Stimulated activated CD4-positive, alpha-beta T cell treated with anti-CD3 and anti-CD28 coated beads, Interleukin-1b, Interleukin-23, amount 100 ng/mL, for 48 hours (primary cell): ENCODE measurements at places on chromosomes 7 and 10.

DNA sequence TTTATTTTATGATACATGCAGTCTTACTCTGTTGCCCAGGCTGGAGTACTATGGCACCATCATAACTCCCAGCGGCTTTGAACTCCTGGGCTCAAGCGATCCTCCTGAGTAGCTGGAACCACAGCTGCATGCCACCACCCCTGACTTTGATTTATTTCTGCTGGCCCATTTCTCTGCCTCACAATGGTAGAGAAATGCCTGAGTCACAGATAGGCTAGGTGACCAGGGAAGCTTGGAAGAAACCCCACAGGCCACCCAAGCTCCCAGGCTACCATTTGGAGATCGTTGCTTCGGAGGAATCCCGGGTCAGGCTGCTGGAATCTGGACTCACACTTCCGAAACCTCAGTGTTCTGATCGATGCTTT, 17.4 kb upstream of the BAIAP2L1 start:
- DNase-seq, result no peak

GRCh38 chr7:130959743-130960207, 225.8 kb upstream of the KLF14 start:
- DNase-seq, result peak; percentile 53

DNA sequence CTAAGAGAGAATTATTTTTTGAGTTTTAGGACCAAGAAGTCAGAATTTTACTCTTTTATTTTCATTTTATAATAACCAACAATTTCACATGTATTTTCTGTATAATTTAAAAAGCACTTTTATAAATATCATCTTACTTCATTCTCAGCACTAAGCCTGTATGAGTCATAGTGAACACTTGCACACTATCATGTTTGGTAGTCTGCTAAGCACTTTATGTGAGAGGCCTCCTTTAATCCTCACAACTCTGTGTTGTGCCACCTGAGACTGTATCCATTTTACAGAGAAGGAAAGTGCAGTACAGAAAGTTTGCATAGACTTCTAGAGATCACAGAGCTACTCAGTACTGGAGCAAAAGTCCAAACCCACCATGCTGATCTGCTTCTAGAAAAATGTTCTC, 939.6 kb downstream of the NRG3 start:
- no peak for DNase-seq

- no peak for DNase-seq
Measured at GRCh38 chr7:1806354-1806753, 136.3 kb downstream of the ELFN1 start.

DNA sequence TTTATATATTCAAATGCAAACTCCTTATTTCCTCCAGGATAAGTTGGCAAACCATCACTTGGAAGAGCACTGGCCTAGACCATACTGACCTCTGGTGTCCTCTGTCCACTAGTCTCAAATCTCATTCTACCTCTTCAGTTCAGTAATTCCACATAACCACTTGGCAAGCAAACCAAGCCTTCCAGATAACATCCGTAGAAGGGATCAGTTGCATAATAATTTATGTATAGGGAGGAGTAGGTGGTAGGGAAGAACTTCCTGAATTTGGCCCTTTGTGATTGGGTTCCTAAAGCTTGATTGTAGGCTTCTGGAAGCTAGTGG, 55.0 kb downstream of the WAC start:
- DNase-seq, result no peak

DNA sequence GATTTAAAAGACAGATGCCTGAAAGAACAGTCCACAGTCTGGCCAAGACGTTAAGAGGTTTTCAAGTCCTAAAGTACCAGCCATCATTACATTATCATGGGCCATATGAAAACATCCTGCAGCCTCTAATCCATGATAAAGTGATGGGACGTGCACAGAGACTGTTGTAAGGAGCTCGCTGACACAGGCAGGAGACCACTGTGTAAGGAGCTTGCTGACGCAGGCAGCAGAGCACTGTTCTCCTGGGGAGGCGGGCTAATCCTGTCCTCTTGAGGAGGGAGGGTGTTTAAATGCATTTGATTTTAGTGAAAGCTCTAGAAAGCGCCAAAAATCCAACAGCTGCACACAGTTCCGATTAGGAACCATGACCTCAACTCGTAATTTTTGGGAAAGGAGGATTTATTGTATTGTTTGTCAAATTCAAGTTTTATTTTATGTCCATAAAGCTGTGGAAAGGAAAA, 16.9 kb downstream of the SVIL start:
- no peak for DNase-seq

DNA sequence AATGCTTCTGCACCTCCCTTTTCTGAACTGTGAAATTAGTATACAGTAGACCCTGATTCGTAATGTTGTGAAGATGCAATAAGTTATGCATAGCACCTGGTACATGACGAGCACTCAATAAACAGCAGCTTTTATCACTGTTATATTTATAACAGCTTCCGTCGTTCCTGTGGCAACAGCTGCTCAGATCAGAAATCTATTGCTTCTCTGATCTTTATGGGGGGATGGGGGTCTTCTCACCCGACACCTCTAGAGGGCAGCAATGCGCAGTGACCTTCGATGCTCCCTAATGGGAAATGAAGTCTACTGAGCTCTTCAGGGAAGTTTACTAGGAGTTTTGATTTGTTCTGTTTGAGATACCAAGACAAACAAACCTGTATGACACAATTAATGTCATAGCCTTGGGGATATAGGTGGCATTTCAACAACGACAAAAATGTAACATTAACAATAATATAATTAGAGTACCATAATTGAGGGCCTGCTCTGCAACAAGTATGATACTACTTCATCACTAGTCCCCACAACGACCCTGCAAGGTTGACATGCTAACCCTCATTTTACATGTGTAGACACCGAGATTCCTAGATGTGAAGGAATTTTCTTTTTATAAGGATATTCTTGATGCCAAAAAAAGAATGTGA, 289.6 kb downstream of the SFMBT2 start:
- peak; percentile 59 for DNase-seq

DNA sequence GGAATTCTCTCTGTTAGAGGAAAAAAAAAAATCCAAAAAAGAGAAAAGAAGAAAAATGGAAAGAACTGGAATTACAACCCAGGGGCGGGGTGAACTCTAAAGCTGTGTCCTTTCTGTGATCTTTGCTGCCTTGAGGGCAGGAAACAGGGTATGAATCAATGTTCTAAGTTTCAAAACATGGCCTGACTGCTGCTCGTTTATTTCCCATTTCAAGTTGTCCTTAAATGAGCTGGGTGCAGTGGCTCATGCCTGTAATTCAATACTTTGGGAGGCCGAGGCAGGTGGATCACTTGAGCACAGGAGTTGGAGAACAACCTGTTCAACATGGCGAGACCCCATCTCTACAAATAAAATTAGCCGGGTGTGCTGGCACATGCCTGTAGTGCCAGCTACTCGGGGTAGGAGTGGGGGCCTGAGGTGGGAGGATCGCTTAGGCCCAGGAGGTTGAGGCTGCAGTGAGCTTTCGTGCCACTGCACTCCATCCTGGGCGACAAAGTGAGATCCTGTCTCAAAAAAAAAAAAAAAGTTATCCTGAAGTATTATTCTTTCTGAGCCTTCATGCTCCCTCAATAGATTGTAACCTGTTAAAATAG, 24.7 kb upstream of the TFAM start:
- no peak for DNase-seq

GRCh38 chr10:93006435-93007039, 54.1 kb upstream of the CYP26C1 start:
- DNase-seq, result no peak

GRCh38 chr10:43091846-43092245, 15.0 kb downstream of the RET start:
- DNase-seq, result no peak

DNA sequence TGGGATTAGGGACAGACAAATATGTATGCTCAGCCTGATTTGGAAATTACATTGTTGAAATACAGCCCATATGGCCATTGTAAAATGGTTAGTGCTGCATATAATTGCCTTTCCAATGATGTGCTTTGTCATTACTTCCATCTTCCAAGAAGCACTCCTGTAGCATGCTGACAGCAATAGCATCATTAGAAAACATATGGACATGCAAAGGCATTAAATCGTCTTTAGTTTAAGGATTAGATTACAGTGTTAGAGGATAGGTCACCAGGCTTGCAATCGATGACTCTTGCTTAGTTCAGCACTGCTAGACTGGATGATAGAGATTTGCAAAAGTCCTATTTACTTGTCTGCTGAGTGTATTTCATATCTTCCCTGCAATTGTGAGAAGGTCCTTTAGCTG, 17.4 kb downstream of the AUTS2 start:
- DNase-seq, result no peak

- no peak for DNase-seq
Measured at GRCh38 chr10:11865561-11865960, 42.4 kb downstream of the PROSER2 start.

DNA sequence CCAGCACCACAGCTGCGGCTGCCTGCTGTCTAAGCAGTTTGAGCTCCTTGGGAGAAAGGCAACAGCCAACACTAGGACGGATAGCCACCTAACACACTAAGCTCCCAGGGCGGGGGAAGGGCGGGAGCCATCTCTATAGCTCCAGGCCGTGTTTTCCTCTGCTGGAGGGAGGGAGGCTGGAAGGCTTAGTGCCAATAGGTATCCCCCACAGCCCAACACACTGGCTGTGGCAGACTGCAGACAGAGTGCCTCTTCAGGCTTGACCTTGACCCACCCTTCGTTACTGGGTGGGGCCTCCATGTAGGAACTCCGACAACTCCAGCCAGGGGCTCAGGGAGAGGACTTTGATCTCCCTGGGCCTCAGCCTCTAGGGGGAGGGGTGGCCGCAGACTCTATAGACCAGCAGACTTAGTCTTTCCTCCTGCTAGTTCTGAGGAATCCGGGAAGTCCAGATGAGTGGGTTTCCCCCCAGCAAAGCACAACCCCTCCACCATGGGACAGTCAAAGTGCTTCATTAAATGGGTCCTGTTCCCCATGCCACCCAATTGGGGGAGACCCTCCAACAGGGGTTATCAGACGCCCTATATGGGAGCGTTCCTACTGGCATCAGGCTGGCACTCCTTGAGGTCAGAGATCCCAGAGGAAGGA, 314.4 kb upstream of the MKI67 start:
- DNase-seq, result no peak

- DNase-seq, result no peak
Measured at GRCh38 chr7:117495308-117495707, 15.5 kb downstream of the CFTR start.

DNA sequence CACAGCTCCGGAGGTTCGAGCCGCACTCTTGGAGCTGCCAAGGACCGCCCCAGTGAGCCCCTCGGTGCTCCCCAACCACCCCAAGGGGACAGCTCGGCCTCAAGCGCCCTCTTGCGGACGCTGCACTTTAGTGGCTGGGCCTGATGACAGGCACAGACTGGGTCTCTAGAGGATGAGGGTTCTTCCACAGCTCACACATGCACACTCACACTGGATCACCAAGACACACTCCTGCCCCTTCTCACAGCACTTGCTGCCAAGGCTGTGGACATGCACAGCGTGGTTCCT, 2.1 kb downstream of the RET start:
- peak; percentile 20 for DNase-seq

DNA sequence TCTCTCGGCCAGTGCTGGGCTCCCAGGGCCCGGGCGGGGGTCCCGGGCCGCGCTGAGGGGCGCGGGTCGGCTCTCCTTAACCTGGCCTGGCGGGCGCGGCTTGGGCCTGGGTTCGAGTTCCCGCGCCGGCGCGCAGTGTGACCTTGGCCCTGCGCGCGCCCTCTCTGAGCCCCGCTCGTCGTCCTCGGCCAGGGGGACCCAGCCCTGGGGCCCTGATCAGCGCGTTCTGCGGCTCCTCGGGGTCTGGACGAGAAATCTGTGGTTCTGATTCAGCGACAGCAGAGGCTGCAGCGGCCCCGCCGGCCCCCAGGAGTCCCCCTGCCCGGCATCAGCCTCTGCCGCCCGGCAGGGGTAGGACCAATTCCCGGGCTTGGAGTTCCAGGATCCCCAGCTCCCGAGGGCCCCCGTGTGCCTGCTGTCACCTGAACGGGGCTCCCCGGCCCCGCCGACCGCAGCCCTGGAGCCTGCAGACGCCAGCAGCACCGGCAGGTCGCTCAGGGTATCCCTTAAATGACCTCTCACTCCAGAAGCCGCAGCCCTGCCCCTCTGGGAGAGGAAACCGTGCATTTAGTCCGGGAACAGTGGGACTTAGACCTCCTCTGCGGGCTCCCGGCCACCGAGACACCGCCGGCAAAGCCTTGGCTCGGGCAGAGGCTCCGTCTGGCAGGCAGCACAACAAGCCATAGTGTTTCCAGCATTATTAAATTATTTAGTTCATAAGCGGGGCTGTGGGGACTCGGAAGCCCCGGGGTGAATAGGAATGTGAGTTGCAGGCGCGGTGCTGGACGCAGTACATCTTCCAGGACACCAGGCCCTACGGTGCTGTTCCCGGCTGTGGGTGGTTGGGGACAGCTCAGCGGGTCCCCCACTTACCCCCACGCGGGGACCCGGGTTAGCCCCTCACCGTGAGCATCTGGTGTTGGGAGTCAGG, 572 bp downstream of the CHST12 start:
- no peak for DNase-seq

DNA sequence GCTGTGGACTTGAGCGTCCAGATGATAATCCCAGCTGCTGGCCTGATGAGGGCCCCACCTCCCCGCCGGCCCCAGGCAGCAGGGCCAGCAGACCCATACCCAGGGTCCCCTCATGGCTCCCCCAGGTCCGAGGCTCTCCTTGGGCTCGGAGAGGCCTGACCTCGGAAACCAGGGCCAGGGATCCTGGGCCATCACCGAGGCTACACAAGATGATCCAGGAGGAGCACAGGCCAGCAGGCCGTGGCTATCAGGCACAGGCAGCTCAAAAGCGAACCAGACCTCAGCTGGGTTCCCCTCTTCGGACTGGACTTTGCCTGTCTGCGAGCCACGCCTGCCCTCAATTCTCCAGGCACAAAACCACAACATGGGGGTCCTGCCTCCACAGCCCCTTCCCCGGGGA, 17.4 kb downstream of the PDGFA start:
- no peak for DNase-seq

GRCh38 chr7:90458104-90458503, 11.3 kb upstream of the PTTG1IP2 start:
- DNase-seq, result no peak

- peak; percentile 24 for DNase-seq
Measured at GRCh38 chr10:33125522-33126517, 167.8 kb upstream of the ITGB1 start.

DNA sequence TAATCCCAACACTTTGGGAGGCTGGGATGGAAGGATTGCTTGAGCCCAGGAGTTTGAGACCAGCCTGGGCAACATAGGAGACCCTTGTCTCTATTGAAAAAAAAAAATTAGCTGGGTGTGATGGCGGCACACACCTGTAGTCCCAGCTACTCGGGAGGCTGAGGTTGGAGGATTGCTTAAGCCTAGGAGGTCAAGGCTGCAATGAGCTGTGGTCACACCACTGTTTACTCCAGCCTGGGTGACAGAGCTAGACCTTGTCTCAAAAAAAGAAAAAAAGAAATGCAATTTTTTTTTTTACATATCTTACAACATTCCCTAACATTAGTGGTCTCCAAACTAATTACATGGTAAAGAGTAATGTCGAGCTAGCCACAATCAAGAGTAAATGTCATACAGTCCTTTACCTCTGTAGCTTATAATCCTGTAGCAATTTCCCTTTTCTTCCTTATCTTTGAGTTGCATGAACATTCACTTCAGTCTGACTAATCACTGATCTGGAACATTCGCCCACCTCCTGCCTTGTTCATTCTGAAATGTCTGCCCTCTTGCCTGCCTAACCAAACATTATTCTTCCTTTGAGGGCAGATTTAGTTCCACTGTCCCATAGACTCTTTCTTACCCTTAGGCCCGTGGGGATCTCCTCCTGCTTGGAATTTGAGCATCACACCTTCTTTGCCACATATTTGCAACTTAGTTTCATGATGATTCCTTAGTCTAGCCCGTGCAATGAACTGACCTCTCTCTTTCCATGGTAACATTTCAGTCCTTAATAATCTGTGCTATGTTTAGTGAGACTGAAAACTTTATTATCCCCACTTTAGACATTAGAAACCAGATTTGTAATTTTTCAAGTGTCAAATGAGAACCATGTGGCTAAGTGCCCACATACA, 4.8 kb upstream of the VCL start:
- no peak for DNase-seq
